ENCODE measurements at places on chromosomes 3 and 15. TPM values are rescaled to one million over a fixed set of nuclear protein-coding genes. Genes with fewer than 3 reads are reported as not detected.

CADPS gene
- total RNA-seq, result not detected

DGKG gene
- 0.37 TPM for total RNA-seq

PEX5L gene
- not detected for total RNA-seq

RASL12 gene
- not detected for total RNA-seq

KLHL6 gene
- 27.8 TPM for total RNA-seq

RASGRP1 gene
- 161 TPM for total RNA-seq

C3orf80 gene
- not detected for total RNA-seq

CCRL2 gene
- total RNA-seq, result 11.2 TPM

ACSBG1 gene
- total RNA-seq, result 0.66 TPM

PPP1R14D gene
- not detected for total RNA-seq

TUBGCP4 gene
- 38.9 TPM for total RNA-seq

C2CD4A gene
- not detected for total RNA-seq

KLHL40 gene
- total RNA-seq, result not detected

FAM107A gene
- not detected for total RNA-seq

GOLGA8S gene
- total RNA-seq, result 1.0 TPM

HRH1 gene
- 0.18 TPM for total RNA-seq

GABRG3 gene
- total RNA-seq, result not detected

Measured in activated CD8-positive, alpha-beta T cell treated with anti-CD3 and anti-CD28 coated beads, Interleukin-2, amount 10 ng/mL, durations not matched to agents 7 days and 5 days (primary cell).